ENCODE measurements at places on chromosomes 16 and 17. TPM values are rescaled to one million over a fixed set of nuclear protein-coding genes. Genes with fewer than 3 reads are reported as not detected.

DNA sequence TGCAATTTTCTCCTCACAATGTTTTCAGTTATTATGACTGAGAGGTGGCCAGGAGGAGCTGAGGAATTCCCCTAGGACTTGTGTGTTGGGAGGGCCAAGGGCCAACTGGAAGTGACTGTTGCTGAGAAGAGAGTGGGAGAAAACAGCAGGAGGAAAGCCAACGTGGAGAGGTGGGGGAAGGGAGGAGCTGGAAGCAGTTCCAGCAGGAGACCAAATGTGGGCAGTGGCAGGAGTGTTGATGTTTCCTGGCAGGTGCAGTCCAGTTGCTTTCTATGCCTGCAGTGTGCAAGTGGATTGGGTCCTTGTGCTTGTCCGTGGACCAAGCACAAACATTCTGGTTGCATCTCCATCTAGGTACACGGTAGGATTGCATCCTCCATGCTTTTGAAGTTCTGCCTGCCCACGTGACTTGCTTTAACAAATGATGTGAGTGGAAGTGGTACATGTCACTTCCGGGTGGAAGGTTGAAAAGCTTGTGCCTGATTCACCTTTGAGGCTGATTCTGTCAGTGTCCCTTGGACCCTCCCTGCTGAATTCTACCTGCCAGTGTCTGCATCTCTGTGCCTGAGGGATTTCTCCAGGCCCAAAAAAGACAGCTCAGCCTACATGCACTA is 54.7 kb upstream of the CRHR1 start:
- ATAC-seq = no peak

- ATAC-seq = no peak
Observed at GRCh38 chr17:42818379-42818778, 5.7 kb downstream of the BECN1 start.

The AOC2 gene
- 2.0 TPM for total RNA-seq

DNA sequence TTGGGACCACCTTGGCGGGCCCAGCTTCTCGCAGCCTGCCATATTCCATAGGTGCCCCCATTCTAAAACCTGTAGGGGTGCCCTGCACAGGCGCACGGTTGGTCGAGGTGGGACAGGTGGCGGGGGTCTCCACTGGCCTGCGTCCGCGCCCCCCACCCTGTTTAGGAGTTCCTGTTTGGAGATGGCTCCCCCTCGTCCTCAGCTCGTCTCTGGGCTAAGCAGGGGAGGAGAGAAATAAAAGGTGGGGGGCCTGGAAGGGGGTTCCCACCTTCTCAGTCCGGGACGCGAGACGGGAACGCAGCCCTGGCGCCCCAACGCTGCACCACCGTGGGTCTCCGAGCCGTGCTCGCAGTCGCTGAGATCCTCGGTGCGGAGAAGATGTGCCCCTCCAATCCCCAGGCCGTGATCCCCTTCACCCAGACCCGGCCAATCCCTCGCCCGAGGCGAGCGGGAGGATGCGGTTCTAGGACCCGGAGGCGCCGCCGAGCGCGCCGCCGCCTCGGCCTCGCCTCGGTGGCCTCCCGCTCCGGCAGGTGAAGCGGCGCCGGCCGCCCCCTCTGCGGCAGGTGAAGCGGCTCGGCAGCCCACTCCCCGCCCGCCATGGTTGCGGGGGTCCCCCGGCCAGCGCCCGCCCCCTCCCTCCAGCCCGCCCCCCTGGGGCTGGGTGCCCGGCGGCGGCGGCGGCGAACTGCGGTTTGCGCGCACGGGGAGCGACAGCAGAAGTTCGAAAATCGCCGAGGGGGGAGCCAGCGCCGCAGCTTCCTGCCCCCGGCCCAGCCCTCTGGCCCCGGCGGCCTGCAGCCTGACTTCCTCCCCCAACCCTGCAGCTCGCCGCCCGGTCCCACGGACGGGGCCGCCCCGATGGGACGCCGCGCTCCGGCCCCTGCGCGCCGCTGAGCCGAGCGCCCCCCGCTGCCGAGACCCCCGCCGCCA is at the start of gene FMNL1:
Gene FMNL1, plus strand, starts transcription at position 805 of the 933 bp plus-strand sequence. CDS start 240 bp downstream, outside the sequence.
- ATAC-seq = no peak

The FAAP100 gene
- total RNA-seq = 38.6 TPM

DNA sequence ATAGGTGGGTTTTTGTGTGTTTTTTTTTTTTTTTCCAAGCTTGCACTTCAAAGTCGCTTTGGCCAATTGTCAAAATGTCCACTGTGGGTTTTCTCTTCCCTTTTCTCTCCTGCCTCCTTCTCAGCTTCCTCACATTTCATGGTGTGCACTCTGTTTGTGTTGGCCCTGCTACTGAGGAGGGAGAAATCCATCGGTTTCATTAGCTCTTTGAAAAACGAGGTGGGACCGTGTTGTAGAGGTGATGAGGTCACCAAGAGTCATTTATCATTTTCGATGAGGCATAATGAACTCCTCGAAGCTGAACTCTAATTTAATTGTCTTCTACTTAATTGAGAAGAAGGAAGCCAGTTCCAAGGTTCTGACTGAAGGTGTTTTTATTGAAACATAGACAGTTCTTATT is 174.4 kb upstream of the TOX3 start:
- no peak for ATAC-seq

The KRTAP1-1 gene
- total RNA-seq = not detected

DNA sequence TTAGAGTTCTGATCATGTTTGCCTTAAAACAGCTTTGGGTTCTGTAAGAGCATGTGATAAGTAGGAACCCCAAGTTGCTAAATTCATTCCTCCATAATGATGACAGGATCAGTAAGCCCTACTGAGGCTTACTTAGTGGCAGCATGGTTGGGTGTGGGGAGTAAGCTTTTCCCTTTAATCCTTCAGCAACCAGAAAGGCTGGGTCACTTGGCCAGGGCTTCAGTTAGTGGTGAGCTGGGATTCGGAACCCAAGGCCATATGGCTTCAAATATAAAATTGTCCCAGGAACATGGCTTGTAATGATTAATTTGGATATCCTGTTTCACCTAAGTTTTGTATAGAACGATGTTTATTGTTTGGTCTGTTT is 850 bp downstream of the GINS3 start:
- ATAC-seq = peak; percentile 3

The CMTM1 gene
- 15.8 TPM for total RNA-seq

The SHISA6 gene
- total RNA-seq = not detected

GRCh38 chr16:87581857-87582215 is 20.5 kb upstream of the JPH3 start:
- ATAC-seq = no peak

The HNF1B gene
- total RNA-seq = 0.50 TPM

The ZNF205 gene
- not detected for total RNA-seq

GRCh38 chr17:82283208-82283749 is 9.8 kb upstream of the CSNK1D start:
- ATAC-seq = peak; percentile 84

- ATAC-seq = no peak
Observed at GRCh38 chr17:56793957-56794356, 39.8 kb downstream of the C17orf67 start.

- ATAC-seq = no peak
Observed at GRCh38 chr17:29090108-29090507, 47.2 kb downstream of the PIPOX start.

DNA sequence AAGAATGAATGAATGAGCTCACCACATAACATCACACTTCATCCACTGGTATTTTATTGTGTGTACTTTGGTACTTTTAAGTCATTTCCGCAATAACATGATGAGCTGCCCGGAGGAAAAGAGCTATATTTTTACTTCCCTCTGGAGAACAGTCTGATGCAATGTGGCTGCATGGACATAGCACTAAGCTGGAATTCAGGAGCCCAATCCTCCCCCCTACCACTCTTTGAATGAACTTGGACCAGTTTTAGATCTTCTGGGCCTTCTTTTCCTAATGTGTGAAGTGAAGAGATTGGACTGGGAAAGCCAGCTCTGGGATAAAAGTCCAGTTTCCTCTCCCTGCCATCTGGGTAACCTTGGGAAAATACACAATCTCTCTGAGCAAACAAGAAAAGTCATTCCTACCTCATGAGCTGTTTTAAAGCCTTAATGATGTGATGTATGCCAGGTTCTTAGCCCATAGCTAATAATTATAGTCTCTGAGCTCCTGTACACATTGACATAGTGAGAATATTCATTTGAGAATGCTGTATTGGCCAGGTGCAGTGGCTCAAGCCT is 79.3 kb downstream of the ABCC12 start:
- ATAC-seq = no peak

The CCP110 gene
- total RNA-seq = 46.5 TPM

- ATAC-seq = no peak
Observed at GRCh38 chr17:4582101-4582501, 2.2 kb upstream of the SMTNL2 start.

DNA sequence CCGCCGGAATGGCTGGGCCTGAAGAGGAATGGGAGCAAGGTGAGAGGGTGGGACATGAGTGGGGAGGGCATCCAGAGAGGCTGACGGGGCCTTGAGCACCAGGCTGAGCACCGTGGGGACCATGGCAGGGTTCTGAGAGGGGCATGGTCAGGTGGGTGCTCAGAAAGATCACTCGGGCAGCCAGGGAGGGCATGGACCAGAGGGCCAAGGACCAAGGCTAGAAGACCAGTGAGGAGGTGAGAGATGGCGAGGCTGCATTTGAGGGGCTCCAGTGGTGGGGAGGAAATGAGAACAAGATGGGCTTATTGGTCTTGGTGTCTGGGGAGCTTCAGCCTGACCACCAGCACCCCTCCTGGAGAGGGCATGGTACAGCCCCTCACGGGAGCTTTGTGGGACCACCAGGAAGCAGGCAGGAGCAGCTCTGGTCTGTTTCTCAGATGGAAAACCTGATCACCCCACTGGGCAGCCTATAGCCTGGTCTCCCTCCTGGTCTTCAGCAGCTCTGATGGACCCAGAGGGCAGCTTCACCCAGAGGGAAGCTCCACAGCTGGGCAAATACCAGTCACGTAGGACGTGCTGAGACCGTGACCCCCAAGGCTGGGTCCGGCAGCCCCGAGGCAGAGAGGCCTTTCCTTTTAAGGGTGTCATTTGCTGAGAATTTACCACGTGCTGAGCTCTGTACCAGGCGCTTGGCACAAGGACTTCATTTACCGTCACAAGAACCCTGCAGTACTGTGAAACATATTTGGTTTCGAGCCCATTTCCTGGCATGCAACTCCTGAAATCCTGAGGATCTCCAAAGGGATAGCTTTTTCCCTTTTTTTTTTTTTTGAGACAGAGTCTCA is 11.4 kb upstream of the NCBP3 start:
- ATAC-seq = no peak

DNA sequence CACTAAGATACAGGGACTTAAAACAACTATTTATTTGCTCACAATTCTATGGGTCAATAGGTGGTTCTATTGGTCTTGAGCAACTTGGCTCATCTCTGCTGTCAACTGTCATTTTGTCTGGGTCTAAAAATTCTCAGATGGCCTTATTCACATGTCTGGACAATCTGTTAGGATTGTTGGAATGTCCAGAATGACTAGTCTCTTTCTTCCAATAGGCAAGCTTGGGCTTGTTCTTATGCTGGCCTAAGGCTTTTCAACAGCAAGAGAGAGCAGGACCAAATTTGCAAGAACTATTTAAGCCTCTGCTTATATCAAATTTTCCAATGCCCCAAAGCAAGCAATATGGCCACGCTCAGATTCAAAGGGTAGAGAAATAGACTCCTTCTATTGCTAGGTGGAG is 240.9 kb downstream of the KIF2B start:
- no peak for ATAC-seq

DNA sequence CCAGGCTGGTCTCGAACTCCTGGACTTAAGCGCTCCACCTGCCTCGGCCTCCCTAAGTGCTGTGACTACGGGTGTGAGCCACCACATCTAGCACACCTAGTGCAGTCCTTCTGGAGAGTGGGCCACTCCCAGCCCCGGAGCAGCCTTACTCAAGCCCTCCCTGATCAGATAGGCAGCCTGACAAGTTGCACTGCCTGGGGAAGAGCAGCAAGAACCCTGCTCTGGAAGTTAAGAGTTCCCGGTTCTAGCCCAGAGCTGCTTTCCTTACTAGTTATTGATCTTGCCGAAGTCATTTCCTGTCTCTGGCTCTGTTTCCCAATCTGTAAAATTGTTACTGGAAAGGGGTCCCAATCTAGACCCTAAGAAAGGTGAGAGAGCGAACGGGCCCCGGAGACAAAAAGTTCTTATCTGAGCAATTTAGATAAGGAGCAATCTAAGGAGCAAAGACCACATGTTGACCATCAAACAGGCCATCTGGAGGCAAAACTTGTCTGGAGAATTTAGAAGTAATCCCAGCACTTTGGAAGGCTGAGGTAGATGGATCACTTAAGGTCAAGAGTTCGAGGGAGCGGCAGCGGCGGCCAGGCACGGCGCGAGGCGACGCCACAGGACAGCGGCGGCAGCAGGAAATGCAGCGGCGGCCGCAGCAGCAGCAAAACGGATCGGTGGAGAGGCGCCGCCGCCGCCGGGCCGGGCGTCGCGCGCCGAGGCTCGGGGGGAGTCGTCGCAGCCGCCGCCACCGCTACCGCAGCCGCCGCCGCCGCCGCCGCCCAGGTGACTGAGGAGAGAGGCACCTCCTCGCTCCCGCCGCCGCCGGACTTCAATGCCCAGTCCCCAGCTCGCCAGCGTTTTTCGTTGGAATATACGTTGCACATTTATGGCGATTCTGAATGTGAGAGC is 4.3 kb upstream of the NAGLU start:
- peak; percentile 33 for ATAC-seq

DNA sequence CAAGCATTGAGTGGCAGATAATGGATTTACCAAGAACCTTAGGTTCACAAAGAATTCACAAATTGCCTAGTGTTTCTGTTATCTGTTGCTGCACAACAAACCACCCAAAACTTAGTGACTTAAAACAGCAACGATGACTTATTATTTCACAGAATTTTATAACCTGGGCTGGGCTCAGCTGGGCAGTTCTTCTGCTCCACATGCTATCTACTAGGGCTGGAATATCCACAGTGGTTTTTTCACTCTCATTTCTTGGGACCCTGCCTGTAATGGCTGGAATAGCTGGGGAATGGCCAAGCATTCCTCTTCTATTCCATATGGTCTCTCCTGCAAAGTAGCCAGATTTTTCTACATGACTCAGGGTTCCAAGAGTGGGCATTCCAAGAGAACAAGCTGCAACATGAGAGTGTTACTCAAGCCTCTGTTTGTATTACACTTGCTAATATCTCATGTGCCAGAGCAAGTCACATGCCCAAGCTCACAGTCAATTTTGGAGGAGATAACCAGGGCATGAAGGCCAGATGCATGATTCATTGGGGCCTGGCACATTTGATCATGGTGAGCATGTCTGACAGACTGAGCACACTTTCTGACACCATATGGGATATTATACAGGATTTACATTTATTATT is 4.9 kb upstream of the PSMD7 start:
- no peak for ATAC-seq

- no peak for ATAC-seq
Observed at GRCh38 chr16:67897231-67897630, 4.2 kb downstream of the PSKH1 start.

The MMD gene
- total RNA-seq = 21.7 TPM

- peak; percentile 52 for ATAC-seq
Observed at GRCh38 chr17:36608794-36609497, 7.6 kb downstream of the MRM1 start.

GRCh38 chr16:85798901-85799496 is 345 bp downstream of the EMC8 start:
- ATAC-seq = peak; percentile 21

The NHLRC4 gene
- 0.80 TPM for total RNA-seq
